Adrenal gland (tissue), 19 donors: ENCODE measurements at places on chromosomes 16 and 17. TPM values are rescaled to one million over a fixed set of nuclear protein-coding genes. Genes with fewer than 3 reads are reported as not detected.
A peak's percentile ranks its signal among the peaks of the same experiment; 100 is the strongest.

The WNT3 gene
- 0.46 TPM for total RNA-seq

DNA sequence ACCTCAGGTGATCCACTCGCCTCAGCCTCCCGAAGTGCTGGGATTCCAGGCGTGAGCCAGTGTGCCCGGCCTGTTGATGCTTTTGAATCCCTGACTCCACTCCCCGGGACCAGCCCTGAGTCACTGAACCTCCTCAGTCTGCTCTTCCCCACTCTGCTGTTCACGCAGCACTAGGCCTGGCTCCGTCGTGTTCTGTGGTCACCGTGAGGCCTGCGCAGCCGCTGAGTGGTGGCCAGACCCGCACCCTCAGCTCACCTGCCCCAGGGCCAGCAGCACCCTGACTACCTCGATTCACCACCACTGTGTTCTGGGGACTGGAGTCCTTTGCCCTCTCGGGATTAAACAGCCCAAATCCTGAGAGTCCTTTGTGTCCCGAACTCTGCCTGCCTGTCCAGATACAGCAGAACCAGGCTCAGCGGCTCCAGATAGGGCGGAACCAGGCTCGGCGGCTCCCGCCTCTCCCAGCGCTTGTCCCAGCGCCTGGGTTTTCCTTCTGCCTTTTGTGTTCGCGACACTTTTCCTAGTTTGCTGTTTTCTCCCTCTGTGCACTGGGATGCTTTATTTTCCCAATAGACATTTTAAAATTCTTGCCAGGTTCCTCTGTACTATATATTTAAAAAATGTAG lies 58.6 kb upstream of the ENDOV start:
- peaks cover 94% of the 10 kb centered on the region for H3K36me3 ChIP-seq
- H3K27me3 ChIP-seq: no peaks in the 10 kb centered on the region
- no peak overlapping the region for H3K27ac ChIP-seq
- no peaks in the 10 kb centered on the region for H3K4me1 ChIP-seq
- no peak overlapping the region for H3K4me3 ChIP-seq

GRCh38 chr16:10949424-10949970 lies 5.1 kb downstream of the CLEC16A start:
- no peaks in the 10 kb centered on the region for H3K27me3 ChIP-seq
- no peaks in the 10 kb centered on the region for H3K36me3 ChIP-seq
- H3K27ac ChIP-seq: no peak overlapping the region
- no peak overlapping the region for H3K4me3 ChIP-seq
- no peak for DNase-seq
- H3K4me1 ChIP-seq: peaks cover 9% of the 10 kb centered on the region

GRCh38 chr16:84925092-84925772 lies 86.1 kb downstream of the ZDHHC7 start:
- no peaks in the 10 kb centered on the region for H3K36me3 ChIP-seq
- peaks cover 42% of the 10 kb centered on the region for H3K4me1 ChIP-seq
- DNase-seq: peak; percentile 73

GRCh38 chr16:87808108-87808507 lies 42.3 kb upstream of the KLHDC4 start:
- no peak overlapping the region for H3K4me3 ChIP-seq
- no peak overlapping the region for H3K27ac ChIP-seq
- no peak for DNase-seq
- H3K27me3 ChIP-seq: no peaks in the 10 kb centered on the region
- peaks cover 5% of the 10 kb centered on the region for H3K4me1 ChIP-seq

DNA sequence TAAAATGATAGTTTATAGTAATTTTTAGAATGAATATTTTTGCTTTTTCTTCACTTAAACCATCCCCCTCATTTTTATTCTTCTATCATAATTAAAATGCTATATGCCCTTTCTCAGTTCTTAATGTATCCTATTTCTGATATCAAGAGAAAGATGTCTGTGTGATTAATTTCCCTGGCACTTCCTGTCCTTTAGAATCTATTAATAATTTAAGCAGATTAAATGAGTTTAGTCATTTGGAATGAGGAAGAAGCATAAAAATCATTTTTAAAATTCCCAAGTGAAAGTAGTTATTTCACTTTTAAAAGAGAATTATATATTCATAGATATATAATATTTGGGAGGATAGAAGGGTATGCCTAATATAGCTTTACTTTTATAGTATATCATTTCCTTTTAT lies 27.8 kb upstream of the CDR2 start:
- H3K4me1 ChIP-seq: peaks cover 7% of the 10 kb centered on the region
- H3K27me3 ChIP-seq: no peaks in the 10 kb centered on the region
- H3K4me3 ChIP-seq: no peak overlapping the region
- H3K27ac ChIP-seq: no peak overlapping the region
- H3K36me3 ChIP-seq: no peaks in the 10 kb centered on the region

DNA sequence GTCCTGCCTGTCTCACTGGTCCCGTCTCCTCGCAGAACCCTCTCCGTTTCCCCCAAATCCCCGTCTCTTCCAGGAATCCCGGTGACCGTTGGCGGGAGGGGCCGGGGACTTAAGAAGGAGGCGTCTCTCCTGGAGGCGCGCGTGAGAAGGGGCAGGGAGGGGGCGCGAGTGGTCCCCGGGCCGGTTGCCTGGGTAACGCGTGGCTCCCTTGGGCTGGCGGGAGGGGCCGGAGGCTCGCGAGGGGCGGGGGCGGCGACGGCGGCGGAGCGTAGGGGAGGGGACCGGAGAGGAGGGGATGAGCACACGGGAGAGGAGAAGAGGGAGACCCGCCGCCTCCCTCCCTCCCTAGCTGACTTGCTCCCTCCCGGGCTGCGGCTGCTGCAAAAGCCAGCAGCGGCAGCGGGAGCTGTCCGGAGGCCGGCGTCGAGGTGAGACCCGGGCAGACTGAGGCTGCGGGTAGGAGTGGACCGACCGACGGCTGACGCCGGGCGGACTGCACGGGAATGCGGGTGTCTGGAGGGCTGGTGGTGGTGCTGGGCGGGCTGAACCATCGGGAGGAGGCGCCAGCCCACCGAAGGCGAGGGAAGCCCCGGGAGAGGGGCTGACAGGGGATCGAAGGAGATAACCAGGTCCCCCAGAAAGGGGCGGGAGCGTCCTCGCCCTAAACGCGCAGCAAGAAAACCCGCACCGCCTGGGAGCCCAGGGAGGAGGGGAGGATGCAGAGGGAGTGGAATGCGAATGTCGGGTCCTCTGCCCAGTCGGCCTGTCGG lies at the start of gene PRRT2:
TSS of gene PRRT2 (plus strand) at position 298 of the 770 bp plus-strand sequence. CDS start 862 bp downstream, outside the sequence.
- peak within 1 kb of the TSS; percentile 62 for H3K27ac ChIP-seq
- peak; percentile 84 for DNase-seq
- H3K36me3 ChIP-seq: no peaks in the 10 kb centered on the region
- peaks cover 36% of the 10 kb centered on the region for H3K4me1 ChIP-seq
- no peaks in the 10 kb centered on the region for H3K27me3 ChIP-seq

GRCh38 chr16:7492122-7492521 lies 159.5 kb downstream of the RBFOX1 start:
- H3K36me3 ChIP-seq: no peaks in the 10 kb centered on the region
- H3K27ac ChIP-seq: no peak overlapping the region
- DNase-seq: no peak
- no peaks in the 10 kb centered on the region for H3K4me1 ChIP-seq
- H3K4me3 ChIP-seq: no peak overlapping the region

DNA sequence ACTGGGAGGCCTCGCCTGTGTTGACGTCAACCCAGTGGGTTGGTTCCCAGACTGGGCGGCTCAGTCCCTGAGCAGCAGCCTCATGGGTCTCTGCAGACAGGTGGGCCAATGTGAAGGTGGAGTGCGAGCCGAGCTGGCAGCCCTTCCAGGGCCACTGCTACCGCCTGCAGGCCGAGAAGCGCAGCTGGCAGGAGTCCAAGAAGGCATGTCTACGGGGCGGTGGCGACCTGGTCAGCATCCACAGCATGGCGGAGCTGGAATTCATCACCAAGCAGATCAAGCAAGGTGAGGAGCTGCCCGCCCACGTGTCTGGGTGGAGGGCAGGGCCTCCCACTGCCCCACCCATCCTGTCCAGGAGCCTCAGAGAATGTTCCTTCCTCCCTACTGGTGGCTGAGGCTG lies 44.1 kb downstream of the MRC2 start:
- DNase-seq: peak; percentile 45
- no peaks in the 10 kb centered on the region for H3K36me3 ChIP-seq
- H3K27me3 ChIP-seq: no peaks in the 10 kb centered on the region
- no peak overlapping the region for H3K4me3 ChIP-seq

DNA sequence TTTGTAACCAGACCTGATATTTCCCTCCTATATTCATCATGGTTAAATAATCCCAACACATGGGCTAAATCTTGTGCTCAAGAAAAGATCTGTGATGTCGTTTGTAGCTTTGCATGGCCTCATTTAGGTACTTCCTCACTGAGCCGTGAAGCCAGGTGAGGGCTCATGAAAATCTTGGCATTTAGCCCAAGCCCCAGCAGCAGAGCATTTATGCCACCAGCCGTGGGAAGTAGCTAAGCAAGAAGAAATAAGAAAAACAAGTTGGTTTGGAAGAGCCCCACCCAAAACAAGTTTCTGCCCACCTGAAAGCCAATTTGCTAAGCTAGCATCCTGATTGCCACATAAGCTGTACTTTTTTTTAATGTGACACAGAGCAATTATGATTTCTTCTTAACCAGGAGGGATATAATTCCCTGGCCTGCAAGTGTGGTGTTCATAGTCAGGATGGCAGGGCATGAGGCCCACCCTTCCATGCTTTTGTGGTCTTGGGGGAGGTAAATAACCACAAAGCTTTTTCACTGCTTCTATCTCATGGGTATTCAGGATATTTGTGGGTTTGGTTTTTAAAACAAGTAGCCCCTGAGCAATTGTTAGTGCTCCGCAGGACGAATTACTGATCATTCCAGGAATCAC lies 10.5 kb downstream of the TMIGD1 start:
- no peak for DNase-seq
- no peaks in the 10 kb centered on the region for H3K27me3 ChIP-seq
- no peaks in the 10 kb centered on the region for H3K36me3 ChIP-seq
- H3K4me1 ChIP-seq: no peaks in the 10 kb centered on the region

The LGALS9C gene
- not detected for total RNA-seq

The IRF8 gene
- total RNA-seq: 18.8 TPM

The HCRT gene
- not detected for total RNA-seq

The PRSS53 gene
- total RNA-seq: 2.4 TPM

The SLC16A11 gene
- total RNA-seq: 0.47 TPM

- H3K36me3 ChIP-seq: peaks cover 6% of the 10 kb centered on the region
- no peak for DNase-seq
- no peak overlapping the region for H3K27ac ChIP-seq
Measured at GRCh38 chr16:3601614-3602319, 9.6 kb downstream of the SLX4 start.

DNA sequence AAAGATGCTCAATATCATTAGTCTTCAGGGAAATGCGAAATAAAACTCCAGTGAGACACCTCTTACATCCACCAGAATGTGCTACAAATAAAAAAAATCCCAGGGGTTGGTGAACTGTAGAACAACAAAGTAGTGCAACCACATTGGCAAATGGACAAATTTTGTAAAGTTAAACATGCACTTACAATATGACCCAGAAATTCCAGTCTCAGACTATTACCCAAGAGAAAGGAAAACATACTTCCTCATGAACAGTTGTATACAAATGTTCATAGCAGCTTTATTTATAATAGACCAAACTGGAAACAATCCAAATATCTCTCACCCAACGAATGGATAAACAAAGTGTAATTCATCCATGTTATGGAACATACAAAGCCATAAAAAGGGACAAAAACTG lies 239.5 kb downstream of the ABCC12 start:
- no peaks in the 10 kb centered on the region for H3K36me3 ChIP-seq
- no peak overlapping the region for H3K27ac ChIP-seq
- H3K4me1 ChIP-seq: no peaks in the 10 kb centered on the region

- no peak overlapping the region for H3K27ac ChIP-seq
- peaks cover 27% of the 10 kb centered on the region for H3K4me1 ChIP-seq
- H3K4me3 ChIP-seq: no peak overlapping the region
- DNase-seq: no peak
- peaks cover 71% of the 10 kb centered on the region for H3K36me3 ChIP-seq
Measured at GRCh38 chr17:82055023-82055964, 3.6 kb downstream of the GPS1 start.

GRCh38 chr17:49576917-49577649 lies 1.4 kb downstream of the NXPH3 start:
- peaks cover 6% of the 10 kb centered on the region for H3K27me3 ChIP-seq
- no peak overlapping the region for H3K27ac ChIP-seq
- no peak for DNase-seq
- H3K36me3 ChIP-seq: no peaks in the 10 kb centered on the region
